ENCODE measurements at places on chromosomes 3 and 15.

DNA sequence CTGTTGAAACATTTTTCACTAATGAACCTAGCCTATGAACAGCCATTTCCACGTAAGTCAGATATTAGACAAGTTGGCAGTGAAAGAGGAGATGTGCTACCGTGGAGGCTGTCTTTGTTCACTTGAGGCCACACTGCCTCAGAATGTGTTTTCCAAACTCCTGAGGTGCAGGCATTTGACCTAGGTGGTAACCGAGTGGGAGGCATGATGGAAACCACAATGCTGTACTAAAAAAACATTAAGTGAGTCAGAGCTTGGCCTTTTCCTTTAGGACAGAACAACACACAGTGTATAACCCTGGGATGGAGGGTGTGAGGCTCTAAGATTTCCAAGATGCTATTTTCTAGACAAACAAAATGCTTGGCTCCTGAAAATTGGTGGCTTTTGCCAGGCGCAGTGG is 406.3 kb downstream of the SOX2 start:
- DNase-seq: no peak

DNA sequence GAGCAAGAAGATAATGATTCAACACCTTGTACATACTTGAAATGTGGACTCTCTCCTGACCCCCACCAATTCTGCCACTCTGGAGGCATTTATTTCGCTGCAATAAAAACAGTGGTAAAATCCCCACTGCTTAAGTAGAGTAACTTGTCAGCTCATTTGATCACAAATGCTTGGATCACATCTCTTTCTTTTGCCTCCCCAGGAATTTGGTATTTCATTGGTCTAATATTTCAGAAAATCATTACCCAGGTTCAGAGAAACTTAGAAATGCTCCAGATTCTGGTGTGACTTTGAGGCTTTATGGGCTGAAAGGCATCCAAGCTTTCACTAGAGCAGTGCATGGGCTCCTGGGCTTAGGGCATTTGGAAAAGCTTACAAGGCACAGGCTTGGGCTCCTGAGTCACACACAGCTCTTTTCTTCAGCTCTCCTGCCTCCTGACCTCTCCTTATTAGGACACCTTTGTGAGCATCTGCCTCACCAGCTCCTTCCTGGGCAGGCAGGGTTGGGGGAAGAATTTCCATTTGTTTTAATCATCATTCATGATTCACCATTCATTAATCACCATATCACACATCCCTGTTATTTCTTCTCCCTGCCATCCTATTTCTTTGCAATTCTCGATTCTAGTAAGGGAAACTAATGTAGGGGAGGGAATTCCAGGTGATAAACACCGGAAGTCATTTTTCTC is 22.5 kb downstream of the CDCP1 start:
- no peak for DNase-seq

DNA sequence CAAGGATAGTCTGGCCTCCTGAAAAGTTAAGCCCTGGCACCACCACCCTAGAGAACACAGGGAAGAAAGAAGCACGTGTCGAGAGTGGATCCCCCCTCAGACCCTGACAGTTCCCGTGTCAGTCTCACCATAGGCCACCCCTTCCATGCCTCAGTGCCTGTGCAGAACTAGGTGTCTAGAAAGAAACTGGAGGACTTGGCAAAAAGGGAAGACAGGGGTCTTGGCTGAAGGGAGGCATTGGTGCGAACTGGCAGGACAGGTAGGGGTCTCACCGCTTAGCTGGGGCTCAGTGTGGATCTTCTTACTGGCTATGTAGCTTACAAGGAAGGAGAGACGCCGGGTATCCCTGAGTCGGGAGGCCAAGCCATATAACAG is 518 bp downstream of the QARS1 start:
- no peak for DNase-seq

DNA sequence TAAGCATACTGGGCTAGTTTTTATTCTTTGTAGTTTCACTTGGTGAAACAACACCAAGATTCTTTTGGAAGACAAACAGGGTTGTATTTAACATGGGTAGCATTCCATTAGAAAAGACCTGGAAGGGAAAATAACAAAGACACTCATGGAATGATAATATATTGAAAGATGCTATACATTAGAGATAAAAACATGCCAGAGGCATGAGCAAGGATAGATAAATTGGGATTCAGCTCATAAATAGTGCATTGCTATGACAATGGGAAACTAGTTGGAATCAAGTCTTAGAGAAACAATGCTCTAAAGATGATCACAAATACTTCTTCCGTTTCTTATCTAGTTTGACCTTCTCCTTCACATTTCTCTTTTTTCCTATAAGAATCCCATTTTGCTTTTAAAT is 677.4 kb downstream of the ZNF385D start:
- DNase-seq: no peak

DNA sequence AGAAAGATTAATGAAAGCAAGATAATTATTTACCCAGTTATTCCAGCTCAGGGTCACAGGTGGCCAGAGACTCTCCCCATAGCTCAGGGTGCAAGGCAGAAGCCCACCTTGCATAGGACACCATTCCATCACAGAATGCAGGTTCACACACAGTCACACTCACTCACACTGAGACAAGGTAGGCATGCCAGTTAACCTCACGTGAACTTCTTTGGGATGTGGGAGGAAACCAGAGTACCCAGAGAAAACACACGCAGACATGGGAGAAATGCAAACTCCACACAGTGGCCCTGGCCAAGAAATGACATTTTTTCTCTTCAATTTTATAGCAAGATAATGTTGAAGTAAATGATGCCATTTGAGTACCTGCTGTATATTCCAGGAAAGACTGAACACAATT is 106.7 kb downstream of the ZNF385D start:
- DNase-seq: no peak

DNA sequence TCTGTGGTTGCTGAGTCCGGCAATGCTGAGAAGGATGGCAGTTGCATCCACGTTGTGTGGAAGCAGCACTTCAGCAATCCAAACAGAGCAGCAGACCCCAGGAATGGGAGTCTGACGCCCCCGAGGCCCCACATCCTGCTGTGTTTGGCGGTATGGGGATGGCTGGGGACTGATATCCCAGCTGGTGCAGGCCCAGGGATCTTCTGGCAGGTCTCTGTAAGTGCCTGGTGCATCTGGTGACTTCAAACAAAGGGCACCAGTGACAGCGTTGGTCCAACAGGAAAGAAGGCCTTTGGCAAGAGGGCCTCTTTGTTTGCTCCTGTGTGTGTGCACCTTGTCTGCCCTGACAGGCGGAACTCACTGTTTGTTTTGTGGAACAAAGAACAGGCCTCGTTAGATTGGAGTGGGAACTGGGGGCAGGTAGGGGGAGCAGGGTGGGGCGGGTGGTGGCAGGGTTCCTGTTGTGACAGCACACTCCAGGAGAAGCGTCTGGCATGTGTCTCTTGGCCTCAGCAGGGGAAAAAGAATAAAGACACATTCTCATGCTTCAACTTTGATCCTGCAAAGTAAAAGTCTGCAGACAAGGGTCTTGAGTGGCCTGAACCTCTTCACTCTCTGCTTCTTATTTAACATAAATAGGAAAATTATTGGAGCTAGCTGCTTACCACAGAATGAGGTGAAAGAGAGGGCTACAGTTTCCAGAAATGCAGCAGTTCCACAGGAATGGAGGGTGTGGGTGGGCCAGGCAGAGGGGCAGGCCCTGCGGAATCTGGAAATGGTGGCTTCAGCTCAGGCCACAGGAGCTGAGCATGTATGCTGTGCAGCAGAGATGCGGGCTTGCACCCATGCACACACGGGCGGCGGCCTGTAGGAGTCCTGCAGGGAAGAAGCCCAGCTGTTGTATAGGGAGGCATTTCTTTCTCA is 94.5 kb upstream of the MYZAP start:
- DNase-seq: no peak

- no peak for DNase-seq
Observed at GRCh38 chr15:92050220-92050898, 196.9 kb downstream of the SLCO3A1 start.

GRCh38 chr15:60941448-60941847 is 287.7 kb downstream of the RORA start:
- DNase-seq: no peak

- no peak for DNase-seq
Observed at GRCh38 chr3:144165482-144165881, 193.9 kb downstream of the DIPK2A start.

DNA sequence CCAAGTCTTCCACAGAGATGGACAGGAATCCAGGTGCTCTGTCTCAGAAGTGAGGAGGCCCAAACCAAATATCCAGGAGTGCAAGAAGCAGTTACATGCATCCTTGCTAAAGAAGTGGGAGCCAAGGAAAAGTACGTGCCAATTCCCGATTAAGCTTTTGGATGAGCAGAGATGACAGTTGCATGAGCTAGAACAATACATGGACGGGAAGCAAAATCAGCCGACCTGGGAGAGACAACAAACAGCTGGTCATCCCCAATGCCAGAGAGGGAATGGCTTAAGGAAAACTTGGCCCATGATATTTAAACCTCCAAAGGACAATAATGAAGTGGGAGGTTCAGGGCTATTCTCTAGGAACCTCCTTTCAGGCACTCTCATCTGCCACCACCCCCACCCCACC is 86.0 kb upstream of the ABHD17C start:
- no peak for DNase-seq

GRCh38 chr15:93314245-93314644 is 225.2 kb upstream of the RGMA start:
- DNase-seq: no peak

DNA sequence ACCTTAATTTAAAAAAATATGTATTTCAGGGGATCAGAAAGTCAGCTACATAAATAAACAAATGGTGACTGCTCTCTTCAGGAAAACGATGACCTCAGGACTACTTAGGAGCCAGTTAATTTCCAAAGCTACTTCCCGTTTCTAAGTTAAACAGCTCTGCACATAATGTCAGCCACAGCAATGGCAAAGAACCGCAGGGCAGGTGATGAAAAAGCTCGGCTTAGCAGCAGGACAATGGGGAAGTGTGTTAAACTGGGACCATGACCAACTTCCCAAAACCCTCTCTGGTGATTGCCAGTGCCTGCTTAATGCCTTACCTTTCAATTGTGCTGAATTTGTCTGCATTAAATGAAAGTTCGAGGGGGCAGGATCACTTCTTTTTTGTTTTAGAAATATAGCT is 258.9 kb downstream of the FHIT start:
- DNase-seq: no peak

All from activated T-cell treated with anti-CD3 and anti-CD28 coated beads, Interleukin-2, amount 50 U/mL, for 1 hour (primary cell).